ENCODE measurements at places on chromosomes 16 and 17.
A peak's percentile ranks its signal among the peaks of the same experiment; 100 is the strongest.

GRCh38 chr16:87463722-87464690, 28.8 kb downstream of the ZCCHC14 start:
- DNase-seq, result no peak

DNA sequence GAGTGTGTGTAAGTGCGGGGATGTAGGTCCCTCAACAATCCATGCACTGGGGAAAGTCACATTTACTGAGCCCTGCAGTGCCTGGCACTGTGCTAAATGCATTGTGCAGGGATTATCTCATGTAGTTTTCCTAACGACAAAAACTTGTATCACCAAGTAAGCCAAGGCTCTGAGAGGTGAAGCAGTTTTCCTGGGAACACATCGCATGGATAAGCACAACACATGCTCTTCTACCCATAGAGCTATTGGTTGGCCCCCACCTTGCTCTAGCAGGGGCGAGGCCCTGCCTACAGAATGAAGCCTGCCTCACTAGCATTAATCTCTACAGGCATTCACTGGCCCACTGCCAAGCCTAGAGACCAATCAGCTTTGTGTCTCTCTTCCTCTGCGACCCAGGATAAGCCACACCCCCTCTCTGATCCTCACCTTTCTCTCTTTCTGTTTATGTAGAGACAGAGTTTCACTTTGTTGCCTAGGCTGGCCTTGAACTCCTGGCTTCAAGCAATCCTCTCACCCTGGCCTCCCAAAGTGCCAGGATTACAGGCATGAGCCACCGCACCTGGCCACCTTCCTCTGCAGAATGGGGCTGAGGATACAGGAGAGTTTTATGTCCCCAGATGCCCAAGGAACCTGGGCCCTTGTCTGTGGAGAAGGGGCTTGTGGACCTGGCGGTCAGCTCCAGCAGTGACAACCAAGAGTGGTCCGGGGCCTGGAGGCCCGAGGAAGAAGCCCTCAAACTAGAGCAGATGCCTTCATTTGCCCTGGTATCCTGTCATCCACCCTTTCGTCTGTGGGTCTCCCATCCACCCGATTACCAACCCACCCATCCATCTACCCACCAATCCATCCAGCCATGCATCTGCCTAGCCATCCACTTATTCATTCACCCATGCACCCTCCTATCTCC, 12.8 kb downstream of the CDH16 start:
- DNase-seq, result no peak

DNA sequence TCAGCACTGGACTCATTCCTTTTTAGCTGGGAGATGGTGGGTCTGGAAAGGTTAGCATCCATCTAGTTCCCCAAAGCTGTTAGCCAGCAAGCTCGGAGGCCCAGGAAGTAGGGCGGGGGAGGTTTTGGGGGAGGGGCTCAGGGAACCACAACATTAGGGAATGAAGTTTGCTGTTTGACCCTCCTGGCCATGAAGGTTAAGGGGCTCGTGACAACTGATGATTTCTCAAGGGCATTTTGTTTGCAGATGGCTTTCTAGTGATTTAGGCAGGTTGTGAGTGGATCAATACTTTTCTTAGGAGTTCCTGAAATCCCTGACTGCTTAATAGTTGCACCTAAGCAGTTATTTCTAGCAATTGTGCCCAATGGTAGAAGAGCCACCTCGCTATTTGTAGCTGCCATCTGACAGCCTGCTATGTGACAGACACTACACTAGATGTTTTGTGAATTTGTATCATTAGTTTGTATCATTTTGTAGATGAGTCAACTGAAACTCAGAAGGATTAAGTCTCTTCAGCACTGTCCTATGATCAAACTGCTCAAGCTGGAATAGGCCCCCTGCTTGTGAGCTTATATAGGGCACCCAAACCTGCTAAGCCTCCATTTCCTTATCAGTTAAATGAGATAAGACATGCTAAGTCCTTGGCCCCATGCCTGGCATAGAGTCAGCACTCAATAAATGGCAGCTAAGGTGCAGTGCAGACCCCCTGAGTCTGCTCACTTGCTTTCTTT, 146.4 kb downstream of the IRX3 start:
- DNase-seq, result no peak

- no peak for DNase-seq
Observed at GRCh38 chr16:1199347-1200013, 25.6 kb downstream of the TPSG1 start.

- no peak for DNase-seq
Observed at GRCh38 chr17:2892305-2892971, 96.2 kb downstream of the RAP1GAP2 start.

- no peak for DNase-seq
Observed at GRCh38 chr16:26464576-26465266, 602.0 kb upstream of the C16orf82 start.

- DNase-seq, result no peak
Observed at GRCh38 chr17:14352136-14352535, 51.3 kb downstream of the HS3ST3B1 start.

DNA sequence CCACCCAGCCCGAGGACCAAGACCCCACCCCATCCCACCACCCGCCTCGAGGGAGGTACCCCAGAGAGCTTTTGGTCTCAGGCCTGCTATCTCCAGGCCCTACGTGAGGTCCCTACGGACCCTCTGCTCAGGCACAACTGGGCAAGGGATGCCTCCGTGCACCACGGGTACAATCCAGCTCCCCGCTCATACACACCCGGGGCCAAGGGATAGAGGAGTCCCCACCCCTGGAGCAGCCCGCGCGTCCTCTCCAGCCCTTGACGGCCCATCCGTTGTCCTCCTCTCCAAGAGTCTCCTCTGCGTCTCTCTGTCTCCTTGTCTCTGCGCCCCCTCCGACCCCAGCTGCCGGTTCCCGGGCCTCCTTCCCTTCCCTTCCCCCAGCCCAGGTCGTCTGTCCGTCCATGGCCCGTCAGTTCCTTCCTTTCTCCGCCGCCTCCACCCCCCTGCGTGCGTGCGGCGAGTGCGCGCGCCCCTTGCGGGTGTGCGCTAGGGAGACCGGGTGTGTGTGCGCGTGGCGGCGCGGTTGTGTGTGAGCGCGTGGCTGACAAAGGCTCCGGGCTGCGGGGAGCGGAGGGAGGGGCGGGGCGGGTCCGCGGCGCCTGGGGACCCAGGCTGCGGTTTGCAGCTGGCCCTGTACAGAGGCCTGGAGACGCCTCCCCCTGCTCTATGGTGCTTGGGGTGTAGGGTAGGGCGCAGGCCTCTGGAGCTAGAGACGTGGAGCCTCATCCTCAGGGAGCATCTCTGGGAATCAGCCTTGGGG, 930 bp downstream of the SPNS2 start:
- DNase-seq, result peak; percentile 52

GRCh38 chr17:50208611-50209061, 7.2 kb upstream of the COL1A1 start:
- no peak for DNase-seq

GRCh38 chr17:79970576-79971068, 65.0 kb downstream of the TBC1D16 start:
- DNase-seq, result no peak

DNA sequence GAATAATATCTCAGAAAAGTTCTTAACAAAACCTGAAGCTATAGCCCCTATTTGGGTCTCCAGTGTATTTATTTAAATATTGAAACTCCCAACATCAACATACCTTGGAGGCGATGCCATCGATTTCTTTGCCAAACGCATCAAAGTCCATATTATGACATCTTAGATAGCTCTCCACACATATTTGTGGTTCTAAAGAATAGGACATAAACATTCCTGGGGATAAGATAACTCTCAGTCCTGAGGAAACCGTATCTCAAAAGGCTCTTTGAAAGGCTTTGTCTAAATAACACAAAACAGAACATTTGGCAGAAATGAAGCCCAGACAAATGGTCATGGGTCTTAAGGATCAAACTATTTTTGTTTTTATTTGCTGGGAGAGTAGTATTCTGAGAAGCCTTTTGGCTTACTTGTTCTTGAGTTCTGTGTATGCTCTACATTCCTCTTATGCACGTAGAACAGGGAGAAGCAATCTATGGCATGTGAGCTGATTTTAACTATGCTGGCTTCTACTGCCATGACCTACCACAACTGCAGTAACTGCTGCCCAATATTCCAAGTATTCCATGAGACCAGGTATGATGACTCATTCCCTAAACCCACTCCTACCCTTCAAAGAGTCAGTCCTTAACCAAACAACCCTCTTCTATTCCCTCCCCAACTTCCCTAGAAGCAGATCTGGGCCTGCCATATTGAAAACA, 279.0 kb upstream of the ZFHX3 start:
- no peak for DNase-seq

- no peak for DNase-seq
Observed at GRCh38 chr16:62966626-62967025, 930.4 kb upstream of the CDH8 start.

DNA sequence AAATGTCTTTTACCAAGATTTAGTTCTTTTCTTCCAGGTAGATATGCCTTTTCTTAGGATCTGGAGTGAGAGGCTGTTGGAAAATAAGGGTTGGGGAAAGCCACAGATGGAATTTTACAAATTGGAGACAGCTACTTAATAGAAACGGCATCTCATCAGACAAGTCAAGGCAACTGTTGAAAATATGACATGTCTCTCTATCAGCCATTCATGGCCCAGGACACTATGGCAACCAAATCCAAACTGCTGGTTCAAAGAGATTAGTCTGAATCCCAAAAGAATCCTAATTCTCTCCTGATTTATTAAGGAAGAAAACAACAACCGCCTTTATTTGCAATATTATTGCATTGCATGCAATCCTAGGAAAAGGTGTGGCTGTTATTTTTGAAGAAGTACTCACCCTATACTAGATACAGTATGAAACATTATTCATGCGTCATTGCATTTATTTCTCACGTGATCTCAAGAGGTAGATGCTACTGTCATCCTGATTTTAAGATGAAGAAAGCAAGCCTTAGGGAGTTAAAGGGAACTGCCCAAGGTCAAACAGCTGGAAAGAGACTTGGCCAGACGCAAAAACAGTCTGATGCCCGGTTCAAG, 12.6 kb upstream of the CEP20 start:
- DNase-seq, result no peak

GRCh38 chr16:72470541-72470940, 298.6 kb upstream of the PMFBP1 start:
- DNase-seq, result no peak

DNA sequence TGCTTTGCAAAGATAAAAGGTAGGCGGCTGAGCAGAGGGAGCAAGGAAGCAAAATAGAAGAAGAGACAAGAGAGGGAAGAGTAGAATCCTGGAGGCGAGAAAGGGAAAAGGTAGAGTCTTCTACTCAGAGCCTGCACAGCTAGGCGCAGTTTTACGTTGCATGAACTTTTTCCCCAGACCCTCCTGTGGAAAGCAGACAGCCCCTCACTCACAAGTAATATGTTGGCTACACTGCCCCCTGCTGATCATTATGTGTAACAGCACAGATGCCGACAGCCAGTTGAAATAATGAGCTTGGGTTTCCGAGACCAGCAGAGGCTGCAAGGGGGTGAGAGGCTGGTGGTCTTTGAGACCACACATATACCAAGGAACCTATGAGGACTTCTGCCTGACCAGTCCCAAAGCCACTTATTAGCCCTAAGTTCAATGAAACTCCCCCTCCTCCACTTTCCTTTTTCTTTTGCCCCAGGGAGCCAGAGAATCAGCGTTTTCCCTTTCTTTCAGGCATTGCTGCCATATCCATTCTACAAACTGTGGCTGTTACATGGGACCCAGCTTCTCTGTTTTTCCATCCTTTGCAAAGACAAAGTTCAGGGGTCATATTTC, 22.5 kb upstream of the CMTR2 start:
- no peak for DNase-seq

GRCh38 chr16:77410449-77410848, 24.4 kb downstream of the ADAMTS18 start:
- no peak for DNase-seq

DNA sequence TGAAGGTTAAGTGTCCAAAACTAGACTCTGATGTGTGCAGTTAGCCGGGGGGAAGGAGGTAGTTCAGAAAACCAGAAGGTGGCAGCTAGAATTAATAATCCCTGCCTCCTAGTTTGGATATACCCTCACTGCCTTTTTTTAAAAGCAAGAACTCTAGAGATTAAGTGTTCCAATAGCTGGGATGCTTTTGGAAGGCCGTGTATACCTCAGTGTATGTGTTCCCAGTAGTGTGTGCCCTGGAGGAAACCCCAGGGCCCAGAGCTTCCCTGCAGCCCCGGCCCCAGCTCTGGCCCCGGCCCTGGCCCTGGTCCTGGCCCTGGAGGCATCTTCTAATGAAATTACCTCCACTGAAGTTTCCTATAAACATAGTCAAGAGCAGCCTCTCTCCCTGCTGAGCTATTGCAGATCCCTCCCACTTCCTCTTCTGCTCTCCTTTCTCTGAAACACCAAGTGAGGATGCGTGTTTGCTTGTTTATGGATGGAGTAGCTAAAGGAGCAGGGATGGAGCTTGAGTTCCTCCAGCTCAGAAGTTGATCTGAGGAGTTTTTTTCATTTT, 130.7 kb downstream of the PRKCA start:
- no peak for DNase-seq

- DNase-seq, result no peak
Observed at GRCh38 chr17:32962320-32962711, 29.3 kb upstream of the SPACA3 start.

GRCh38 chr16:80300876-80301275, 239.9 kb upstream of the DYNLRB2 start:
- DNase-seq, result no peak

- no peak for DNase-seq
Observed at GRCh38 chr16:49341706-49342105, 31.9 kb upstream of the C16orf78 start.

- no peak for DNase-seq
Observed at GRCh38 chr17:55825213-55825612, 74.4 kb downstream of the PCTP start.

DNA sequence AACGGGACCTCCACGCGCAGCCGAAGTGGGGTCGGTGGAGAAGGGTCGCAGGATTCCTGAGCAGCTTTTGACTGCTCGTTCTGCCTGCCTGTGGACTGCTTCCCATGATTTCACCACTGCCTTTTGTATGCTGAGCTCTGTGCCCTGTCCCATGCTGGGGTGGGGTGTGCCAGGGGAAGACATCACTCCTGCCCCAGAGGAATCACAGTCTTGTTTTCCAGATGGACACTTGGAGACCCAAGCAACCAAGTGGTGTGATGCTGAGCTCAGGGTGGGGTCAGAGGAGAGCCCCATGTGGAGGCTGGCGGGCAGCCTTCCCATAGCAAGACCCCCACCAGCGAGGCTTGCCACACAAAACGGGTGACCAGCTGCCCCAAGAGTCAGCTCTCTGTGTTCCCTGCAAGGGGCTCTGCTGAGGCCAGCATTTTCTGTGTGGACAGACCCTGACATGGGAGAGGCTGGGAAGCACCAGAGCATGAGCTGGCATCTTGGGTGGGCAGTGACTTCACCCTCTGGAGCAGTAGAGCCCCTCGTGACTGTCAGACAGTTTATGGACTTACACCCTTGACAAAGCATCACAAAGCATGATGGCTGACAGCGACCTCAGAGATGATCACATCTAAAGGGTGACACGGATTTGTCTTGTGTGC, 111.9 kb downstream of the GNAO1 start:
- DNase-seq, result no peak

DNA sequence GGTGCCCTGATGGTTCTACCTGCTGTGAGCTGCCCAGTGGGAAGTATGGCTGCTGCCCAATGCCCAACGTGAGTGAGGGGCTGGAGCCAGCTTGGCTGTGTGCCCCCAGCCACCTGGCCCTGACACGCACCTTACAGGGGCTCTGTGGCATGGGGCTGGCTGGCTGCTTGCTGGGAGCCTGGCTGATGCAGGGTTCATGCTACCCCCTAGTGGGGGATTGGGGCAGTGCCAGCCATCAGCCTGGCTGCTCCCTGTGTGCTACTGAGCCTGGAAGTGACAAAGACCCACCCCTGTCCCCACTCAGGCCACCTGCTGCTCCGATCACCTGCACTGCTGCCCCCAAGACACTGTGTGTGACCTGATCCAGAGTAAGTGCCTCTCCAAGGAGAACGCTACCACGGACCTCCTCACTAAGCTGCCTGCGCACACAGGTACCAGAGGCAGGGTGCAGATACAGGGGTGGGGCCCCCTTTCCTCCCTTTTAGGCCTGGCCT, 5.7 kb downstream of the GRN start:
- peak; percentile 40 for DNase-seq

All from anterior cingulate cortex (tissue), 58 donors.